Left hindlimb (tissue), 1 donor: ENCODE measurements at places on chromosomes 16 and 17.
A peak's percentile ranks its signal among the peaks of the same experiment; 100 is the strongest.

DNA sequence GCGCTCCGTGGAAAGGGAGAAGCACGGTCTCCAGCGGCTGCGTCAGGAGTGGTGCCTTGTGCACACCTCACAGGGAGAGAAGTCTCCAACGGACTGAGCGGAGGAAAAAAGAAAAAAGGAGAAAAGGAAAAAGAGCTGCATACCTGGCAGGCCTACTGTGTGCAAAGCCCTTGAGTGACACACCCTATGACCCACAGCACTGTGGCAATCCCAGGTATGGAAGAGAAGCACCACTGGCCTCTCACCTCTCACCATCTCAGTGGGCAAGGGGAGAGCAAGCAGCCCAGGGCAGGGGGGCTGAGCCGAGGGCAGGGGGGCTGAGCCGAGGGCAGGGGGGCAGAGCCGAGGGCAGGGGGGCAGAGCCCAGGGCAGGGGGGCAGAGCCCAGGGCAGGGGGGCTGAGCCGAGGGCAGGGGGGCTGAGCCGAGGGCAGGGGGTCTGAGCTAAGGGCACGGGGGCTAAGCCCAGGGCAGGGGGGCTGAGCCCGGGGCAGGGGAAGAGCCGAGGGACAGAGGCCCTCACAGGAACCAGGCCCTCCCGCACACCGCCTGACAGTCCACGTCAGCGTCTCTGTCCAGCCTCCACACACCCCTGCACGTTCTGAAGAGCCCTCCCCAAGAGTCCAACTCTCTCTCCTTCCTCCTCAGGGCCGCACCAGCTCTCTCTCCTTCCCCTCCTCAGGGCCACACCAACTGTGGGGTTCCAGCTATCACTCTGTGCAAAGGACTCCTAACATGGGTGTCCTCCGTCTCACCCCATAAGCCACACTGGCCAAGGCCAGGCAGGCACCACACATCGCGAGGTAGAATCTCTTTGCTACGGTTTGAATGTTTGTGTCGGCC lies 105.8 kb downstream of the ZNF778 start:
- DNase-seq = no peak

DNA sequence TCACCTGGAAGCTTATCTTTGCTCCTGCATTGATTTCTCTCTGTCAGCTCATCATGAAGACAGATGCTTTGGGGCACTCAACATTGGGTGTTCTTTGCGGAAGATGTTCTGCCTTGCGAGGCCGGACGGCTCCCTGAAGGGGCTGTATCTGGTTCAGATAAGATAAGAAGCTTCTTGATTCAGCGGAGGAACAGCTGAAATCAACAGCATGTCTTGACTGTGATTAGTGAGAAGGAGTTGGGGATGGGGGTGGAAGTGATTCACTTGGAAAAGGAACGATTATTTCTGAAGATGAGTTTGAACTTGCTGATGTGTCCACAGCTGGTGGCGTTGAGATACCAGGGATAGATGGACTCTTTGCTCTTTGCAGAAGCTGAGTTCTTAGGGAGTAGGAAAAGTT lies 126.9 kb upstream of the WSCD1 start:
- DNase-seq = no peak

- DNase-seq = no peak
Observed at GRCh38 chr16:77780378-77780837, 8.0 kb upstream of the VAT1L start.

GRCh38 chr16:22190081-22190775 lies 15.8 kb upstream of the EEF2K start:
- no peak for DNase-seq

DNA sequence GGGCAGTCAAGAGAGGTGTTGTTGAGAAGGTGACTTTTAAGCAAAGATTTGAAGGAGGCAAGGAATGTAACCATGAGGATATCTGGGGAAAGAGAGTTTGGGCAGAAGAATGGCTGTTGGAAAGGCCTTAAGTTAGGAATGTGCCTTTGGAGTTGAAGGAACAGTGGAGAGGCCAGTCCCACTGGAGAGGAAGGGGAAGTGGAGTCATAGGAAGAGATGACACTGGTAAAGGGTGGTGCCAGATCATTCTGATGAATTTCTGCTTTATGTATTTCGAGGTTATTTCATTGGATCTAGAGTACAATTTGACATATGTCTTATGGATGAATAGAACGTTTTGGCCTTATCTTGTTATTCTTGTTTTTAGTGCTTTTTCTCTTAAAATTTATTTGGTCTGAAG lies 93.5 kb downstream of the WWP2 start:
- no peak for DNase-seq

- DNase-seq = no peak
Observed at GRCh38 chr16:69364088-69364487, 12.5 kb upstream of the TMED6 start.

DNA sequence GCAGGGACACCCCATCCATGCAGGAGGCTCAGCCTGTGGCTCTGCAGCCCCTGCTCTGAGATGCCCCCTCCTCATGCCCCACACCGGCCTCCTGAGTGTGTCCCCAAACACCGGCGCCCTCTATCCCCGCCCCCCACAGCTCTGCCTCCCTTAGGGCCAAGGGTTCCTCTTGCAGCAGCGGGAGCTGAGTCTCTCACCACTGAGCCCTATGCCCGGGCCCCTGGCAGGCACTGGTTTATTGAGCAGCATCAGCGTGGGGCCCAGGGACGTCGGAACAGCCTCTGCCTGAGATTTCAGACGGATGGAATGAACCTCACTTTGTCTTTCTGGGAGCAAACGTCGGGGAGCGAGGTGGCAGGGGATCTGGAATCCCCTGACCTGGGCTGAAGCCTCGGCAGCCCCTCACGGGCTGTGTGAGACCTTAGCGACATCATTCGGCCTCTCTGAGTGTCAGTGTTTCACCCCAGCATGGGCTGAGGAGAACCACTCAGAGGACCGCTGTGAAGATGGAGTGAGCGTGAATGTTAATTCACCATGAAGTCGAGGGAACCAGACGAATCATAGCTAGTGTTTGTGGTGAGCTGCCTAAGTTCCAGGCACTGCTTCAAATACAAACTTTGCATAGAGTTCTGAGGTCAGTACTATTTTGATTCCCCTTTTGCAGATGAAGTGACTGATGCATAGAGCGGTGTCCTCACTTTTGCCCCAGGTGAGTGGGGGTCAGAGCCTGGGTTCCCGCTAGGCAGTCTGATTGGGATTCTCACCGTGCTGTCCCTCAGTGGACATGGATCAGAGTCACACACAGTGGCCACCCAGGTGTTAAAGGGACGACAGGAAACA lies 5.3 kb upstream of the C16orf74 start:
- no peak for DNase-seq

- no peak for DNase-seq
Observed at GRCh38 chr16:27177031-27177774, 26.1 kb upstream of the KDM8 start.

DNA sequence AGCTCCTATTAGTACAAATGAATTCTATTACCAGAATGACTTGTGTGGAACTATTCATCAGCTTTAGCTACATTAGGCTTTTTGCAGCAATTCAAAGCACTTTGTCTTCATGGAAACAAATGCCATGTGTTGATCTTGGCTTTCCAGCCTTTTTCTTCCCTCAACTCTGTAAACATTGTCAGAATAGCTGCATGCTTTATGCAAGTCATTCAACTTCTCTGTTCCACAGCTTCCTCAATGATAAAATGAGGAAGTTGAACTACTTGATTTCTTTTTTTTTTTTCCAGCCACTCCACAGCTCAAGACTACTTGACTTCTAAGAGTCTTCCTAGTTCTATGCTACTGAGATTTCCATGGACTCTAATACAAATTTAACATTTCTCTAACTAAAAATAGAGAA lies 41.1 kb downstream of the KIAA0753 start:
- DNase-seq = no peak

DNA sequence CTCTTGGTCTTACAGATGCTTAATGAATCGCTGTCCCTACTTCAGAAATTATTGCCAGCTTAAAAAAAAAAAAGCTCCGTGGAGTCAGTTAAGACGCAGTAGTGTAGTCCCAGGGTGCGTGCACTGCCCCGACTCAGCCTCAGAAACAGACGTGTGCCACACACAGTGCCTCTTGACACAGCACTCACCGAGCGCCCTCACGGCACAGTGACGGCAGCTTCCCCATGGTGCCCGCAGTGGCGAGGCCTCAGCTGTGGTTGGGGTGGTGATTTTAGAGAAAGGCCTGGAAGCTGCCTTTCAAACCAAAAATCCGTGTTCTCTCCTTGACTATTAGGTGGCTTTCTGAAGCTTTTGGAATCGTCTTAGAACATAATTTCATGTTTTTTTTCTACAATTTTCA lies 13.9 kb downstream of the TCF25 start:
- no peak for DNase-seq

DNA sequence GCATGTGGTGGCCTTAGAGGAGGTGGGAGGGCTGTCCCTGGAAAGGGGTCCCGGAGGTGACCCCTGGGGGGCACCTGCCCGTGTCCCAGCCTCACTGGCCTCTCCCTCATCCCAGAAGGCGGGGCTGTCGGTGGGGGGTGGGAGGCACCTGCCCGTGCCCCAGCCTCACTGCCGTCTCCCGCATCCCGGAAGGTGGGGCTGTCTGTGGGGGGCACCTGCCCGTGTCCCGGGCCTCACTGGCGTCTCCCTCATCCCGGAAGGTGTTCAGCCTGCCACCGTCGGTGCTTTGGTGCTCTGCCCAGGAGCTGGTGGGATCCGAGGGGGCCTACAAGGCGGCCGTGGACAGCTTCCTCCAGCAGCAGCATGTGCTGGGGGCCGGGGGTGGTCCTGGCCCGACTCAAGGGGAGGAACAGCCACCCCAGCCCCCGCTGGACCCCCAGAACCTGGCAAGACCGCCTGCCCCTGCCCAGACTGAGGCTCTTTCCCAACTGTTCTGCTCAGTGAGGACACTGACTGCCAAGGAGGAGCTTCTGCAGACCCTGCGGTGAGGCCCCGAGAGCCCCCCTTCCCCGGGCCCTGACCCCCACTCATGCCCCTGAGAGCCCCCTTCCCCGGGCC lies 6.2 kb downstream of the CTU2 start:
- DNase-seq = no peak

DNA sequence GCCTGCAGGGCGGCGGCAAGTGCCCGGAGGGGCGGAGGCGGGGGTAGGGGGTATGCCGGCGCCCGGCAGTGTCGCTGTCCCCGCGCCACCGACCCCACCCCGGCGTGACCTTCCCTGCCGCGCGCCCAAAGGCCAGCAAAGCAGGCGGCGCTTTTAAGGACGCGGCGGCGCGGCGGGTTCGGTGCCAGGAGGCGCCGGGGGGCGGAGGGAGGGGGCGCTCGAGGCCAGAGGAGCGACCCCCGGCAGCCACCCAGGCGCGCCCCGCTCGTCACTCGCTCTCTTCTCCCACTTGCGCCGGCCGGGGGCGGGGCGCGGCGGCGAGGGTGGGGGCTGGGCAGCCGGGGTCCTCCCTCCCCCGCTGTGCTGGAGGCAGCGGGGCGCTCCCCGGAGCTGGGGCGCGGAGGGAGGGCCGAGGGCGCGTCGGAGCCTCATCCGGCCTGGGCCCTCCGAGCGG lies 8.6 kb upstream of the BAHCC1 start:
- peak; percentile 76 for DNase-seq

GRCh38 chr16:4056161-4057105 lies 59.8 kb downstream of the ADCY9 start:
- DNase-seq = no peak

GRCh38 chr16:72832621-72833248 lies 215.2 kb downstream of the ZFHX3 start:
- DNase-seq = peak; percentile 88

DNA sequence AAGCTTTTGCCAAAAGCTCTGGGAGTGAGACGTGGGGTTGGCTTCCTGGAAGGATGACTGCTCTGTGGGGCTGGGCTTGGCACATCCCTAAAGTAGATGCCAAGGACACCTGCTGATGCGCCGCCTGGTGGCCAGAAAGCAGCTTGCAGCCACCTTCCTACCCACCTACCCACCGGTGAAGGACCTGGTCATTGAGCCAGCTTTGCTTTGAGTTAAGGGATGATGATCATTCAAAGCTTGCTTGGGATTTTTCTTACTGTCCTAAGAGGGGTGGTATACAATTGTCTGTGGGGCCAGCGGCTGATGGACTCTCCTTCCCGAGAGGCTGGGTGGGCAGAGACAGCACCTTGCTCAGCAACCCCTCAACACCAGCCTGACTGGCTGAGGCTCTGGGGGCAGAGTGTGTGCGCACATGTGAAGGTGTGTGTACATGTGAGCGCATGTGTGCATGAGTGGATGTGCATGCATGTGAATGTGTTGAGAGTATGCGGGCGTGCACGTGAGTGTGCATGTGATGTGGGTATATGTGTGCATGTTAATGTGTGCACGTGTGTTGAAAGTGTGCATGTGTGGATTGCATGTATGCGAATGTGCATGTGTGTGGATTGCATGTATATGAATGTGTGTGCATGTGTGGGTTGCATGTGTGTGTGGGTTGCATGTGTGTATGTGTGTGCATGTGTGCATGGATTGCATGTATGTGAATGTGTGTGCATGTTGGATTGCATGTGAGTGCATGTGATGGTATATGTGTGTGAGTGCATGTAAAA lies 18.6 kb downstream of the C1QTNF1 start:
- peak; percentile 64 for DNase-seq

DNA sequence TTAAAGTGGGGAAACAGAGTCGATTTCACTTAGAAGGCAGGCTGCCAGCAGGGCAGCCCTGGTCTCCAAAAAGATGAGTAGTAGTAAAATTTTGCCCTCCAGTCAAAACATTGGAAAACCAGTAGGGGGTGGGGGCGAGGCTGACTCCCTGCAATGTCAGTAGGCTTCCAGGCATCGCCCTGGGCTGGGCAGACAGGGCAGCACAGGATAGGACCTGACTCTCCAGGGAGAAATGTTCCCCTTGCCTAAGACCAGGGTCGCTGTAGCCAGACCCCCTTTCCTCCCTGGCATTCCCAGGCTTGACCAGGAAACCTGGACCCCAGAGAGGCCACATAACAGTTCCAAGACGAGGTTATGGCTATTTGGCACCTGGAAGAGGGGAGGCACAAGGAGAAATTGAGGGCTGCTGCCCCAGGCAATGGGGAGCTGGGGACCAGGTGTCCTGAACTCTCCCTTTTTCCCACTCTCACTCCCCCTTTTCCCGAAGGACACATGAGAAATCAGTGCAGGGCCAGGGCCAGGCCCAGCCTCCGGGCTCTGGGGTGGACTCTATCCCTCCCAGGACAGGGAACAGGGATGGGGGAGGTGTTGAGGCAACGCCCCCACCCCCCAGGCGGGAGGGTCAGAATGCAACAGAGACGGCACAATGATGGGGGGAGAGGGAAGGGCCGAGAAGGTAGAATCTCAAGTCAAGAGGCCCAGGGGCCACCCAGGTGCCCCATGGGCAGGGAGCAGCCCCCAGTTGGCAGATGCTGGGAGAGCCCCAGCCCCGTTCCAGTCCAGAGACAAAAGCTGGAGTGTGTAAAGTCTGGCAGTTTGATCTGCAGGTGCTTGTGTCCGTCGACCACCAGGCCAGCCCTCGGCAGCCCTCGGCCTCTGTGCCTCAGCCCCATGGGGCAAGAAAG lies 4.5 kb upstream of the SAMD14 start:
- no peak for DNase-seq
